Activated CD8-positive, alpha-beta memory T cell treated with anti-CD3 and anti-CD28 coated beads for 48 hours (primary cell): ENCODE measurements at places on chromosomes 7 and 10.

GRCh38 chr10:51007781-51008180 lies 66.5 kb upstream of the PRKG1 start:
- DNase-seq = no peak

DNA sequence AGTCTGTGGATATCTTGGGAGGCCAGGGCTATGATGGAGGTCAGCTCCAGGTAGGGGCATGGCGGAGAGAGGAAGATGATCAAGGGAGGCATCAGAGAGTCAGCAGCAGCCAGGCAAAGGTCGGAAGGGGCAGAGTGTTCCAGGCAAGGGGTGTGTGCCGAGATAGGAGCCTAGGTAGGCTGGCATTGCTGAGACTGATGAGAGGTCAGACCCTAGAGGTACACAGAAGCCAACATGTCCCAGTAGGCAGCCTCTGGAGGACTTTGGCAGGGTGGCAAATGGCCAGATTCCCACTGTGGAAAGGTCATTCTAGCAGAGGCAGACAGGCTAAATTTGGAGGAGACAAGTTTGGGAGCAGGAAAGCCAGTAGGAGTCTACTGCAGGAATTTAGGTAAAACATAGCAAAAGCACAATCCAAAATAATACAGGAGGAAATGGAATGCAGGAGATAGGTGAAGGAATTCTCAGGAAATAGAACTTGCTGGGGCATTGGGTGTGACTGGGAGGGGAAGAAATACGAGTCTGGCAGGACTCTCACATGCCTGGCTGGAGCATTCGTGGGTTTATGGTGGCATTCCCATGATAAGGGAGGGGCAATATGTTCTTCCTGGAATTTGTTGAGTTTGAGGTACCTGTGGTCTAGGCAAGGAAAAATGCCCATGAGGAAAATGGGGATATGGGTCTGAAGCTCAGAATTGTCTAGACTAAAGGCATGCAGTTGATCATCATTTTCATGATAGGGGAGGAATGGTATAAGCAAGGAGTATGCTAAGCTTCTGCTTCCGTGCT lies 25.7 kb downstream of the TMEM176A start:
- DNase-seq = no peak

DNA sequence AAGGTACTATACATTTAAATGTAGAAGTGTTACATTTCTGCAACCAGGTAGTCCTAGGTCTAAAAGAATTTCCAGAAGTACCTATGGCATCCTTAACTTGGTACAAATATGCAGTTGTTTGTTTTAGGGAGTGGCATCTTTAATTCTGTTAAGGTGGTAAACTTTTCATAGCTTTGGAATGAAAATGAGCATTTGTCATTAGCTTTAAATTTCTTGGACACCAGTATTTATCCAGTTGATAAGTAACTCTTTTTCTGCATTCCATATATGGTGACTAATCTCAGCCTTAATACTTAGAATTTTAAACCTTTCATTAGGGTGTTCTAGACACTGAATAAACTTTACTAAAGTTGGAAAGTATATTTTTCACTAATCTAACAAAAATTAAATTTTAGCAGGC lies 10.8 kb downstream of the SLF2 start:
- DNase-seq = no peak

DNA sequence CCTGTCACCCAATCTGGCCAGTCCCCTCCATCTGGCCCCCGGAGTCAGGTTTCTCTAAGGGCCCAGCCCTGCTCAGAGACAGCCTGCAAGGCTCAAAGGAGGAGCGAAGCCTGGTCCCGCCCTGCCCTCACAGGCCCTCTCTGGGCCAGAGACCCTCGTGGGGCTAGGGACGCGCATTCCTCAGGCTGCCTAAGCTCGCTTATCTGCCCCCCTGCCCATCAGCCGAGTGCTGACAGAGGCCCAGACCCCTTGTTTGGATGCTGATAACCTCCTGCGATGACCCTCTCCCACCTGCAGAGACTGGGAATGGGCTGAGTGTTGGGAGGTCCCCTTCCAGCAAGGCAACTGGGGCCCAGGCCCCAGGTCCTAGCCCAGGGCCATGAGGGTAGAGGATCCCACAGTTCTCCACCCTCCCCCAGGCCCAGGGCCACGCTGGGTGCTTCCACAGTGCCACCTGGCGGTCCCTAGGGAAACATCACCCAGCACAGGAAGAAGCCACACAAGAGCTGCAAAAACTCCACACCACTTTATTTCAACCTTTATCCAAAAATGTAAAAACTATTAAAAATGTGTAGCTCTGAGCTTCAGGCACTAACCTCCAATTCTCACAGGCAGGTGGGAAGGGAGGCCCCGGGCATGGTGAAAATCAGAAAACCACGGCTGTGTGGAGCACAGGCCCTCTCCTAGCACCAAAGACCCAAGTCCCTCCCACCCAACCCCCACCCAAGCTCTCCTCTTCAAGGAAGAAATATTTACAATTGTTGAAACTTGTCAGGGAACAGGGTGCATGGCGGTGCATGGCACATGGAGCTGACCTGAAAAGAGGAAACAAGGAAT lies 2.2 kb downstream of the NPM3 start:
- peak; percentile 64 for DNase-seq

- no peak for DNase-seq
Measured at GRCh38 chr7:155398944-155399343, 59.0 kb upstream of the EN2 start.

GRCh38 chr7:117096330-117096729 lies 143.0 kb downstream of the ST7 start:
- no peak for DNase-seq

GRCh38 chr7:155375337-155376277 lies 77.9 kb downstream of the INSIG1 start:
- DNase-seq = no peak

DNA sequence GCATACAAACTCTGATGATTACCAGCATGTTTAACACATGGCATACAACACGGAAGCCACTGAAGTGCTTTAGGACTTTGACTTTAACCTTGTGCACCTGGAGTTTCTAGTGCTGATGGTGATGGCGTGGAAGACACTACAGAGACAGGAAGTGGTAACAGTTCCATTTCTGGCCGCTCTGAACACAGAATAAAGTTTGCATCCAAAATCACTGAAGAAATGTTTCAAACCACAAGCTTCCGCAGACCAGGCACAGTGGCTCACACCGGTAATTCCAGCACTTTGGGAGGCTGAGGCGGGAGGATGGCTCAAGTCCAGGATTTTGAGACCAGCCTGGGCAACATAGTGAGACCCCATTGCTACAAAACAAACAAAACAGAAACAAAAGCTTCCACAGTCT lies 40.3 kb upstream of the TNPO3 start:
- DNase-seq = no peak

GRCh38 chr7:7889791-7890568 lies 78.6 kb upstream of the GLCCI1 start:
- no peak for DNase-seq

DNA sequence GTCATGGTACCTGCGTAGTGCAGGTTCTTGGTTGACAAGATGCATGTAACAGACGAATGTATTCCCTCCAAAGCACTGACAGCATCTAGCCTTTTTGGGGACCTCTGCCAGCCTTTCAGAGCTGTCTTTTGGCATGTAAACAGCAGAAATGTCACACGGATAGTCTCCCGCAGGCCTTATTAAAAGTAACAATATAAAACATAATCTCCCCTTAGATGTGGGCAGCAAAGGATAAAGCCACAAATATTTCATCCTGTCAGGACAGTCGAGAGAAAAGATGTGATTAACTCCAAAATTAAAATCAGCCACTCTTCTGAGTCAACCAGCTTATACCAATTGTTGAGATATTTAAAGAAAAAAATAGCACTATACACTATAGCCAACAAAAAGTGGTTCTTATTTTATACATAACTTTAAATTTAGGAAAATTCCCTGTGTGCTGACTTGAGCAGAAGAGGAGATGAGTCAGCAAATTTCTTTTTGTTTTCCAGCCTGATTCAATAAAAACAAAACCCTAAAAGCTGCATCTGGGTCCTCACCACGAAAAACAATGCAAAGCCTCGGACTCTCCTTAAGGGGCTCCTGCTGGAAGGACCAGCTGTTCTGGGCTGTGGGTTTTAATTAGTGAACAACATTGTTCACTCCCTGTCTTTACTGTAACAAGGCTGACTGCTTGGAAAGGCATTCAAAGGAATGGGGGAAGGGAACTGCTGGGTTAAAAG lies 240.2 kb downstream of the ADAM12 start:
- no peak for DNase-seq

DNA sequence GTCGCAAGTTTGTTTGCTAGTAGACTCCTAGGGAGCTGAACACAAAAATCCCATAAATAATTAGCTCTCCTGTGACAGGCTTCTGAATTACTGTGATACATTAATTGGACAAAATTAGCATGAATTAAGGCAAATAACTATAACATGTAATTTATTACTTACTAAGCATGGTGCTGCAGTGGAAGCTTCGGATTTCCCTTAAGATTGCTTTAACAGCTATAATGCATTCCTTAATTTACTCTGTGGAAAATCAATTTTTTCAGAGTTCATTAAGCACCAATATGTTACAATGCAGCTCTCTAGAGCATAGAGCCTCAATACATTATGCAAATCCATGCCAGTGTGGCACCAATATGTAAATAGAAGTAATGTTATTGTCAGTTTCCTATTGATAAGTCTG lies 201.5 kb downstream of the MDFIC start:
- no peak for DNase-seq

GRCh38 chr10:124354411-124355382 lies 64.0 kb downstream of the OAT start:
- no peak for DNase-seq

DNA sequence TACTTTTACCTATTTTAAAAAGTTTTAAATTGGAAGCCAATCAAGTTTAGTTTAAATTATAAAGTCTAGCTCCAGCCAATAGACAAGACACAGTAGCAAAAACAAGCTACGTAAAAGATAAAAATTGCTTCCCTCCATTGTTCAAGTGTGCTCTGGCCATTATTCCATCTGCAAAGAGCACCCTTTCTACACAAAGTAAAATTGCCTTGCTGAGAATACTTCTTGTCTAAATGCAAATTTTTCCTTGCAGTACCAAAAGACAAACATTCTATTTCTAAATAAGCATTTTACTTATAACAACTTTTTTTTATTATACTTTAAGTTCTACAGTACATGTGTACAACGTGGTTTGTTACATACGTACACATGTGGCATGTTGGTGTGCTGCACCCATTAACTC lies 75.9 kb upstream of the ZNF746 start:
- DNase-seq = no peak

GRCh38 chr7:114718861-114719260 lies 203.0 kb upstream of the MDFIC start:
- DNase-seq = no peak

DNA sequence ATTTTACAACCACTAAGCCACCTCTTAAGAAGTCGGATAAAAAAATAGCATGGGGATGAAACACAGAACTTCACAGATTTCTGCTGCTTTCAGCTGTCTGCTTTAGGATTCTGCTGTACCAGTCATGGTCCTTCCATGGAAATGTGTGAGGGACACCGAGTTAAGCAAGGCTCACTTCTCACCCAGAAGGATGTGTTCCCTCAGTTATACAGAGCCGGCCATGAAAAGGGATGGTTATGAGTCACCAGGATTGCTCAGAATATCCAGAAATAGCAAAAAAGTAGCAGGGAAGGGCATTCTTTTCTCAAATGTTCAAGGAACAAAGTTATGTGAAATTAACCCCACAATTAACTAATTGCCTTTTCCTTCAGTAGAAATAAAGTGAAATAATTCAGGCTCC lies 124.4 kb downstream of the AMPH start:
- DNase-seq = no peak
